Vagina (tissue), 2 donors: ENCODE measurements at places on chromosomes 1 and 21.

- no peak for DNase-seq
Observed at GRCh38 chr1:167488786-167489185, 29.5 kb downstream of the CD247 start.

DNA sequence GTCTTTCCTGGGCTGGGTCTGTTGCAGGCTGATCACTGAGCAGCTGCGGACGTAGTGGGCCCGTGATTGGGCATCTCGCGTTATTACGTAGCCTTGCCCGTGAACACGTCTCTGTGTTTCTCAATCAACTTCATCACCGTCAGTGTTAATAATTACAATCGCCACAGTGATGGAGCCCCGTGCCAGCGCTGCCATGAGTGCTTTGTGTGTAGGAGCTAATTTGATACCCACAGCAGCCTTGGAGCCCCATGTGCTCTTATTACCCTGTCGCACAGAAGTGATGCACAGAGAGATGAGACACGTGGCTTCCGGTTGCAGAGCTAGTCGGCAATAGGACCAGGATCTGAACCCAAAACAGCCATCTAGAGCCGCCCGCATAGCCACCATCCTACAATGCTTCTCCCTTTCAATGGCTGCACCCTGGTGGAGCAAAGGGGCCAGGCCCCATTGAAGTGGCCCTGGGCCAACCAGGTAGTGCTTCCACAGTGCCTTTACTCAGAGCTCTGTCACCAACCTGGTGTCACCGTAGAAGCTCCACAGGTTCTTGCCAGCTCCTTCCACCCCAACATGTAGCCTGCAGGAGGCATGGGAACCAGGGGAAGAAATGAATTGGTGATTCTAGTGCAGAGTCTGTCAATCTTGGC, 398.5 kb upstream of the VAMP3 start:
- DNase-seq: no peak

DNA sequence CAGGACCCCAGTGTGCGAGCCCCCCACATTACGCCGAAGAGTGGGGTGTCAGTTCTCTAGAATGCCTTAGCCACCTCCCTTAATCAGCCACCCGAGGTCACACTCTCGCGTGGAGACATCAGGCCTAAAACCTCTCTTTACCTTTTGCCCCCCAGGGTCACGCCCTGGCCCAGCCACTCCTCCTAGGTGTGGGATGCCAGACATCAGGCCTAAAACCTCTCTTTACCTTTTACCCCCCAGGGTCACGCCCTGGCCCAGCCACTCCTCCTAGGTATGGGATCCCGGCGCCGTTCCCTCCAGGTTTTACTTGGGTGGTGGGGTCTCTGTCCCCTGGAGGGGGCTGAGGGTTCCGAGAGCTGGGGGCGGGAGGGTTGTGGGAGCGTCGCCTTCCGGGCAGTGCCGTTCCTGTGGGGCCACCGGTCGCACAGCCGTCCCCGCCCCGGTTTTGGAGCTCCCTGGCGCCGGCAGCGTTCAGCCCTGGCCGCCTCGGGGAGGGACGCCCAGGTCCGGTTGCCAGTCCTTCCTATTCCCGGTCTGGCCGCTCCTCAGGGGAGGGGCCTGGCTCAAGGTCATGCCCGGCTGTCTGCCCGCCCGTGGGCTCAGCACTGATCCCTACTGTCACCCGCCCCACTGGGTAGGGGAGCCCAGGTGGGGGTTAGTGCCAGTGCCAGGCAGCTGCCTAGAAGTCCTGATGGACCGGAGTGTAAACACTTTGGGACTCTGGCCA, 882 bp downstream of the VPS13D start:
- no peak for DNase-seq

DNA sequence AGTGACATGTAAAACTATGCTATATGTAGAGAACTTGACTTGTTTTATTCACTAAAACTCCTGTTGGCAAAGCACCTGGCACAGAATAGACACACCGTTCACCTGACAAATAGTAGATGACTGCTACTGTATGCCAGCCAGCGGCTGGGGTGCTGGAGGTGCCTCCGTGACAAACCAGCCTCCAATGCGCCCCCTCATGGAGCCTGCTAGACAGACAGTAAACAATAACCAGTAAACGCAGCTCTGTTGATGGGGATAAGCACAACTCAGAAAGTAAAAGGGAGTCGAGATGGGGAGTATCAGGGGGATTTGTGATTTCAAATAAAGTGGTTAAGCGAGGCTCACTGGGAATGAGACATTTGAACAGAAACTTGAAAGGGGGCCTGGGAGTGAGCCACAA, 107.2 kb downstream of the PRDM2 start:
- no peak for DNase-seq

GRCh38 chr1:211603191-211603701, 24.3 kb upstream of the SLC30A1 start:
- no peak for DNase-seq

GRCh38 chr1:51843948-51844347, 34.6 kb downstream of the NRDC start:
- DNase-seq: no peak

DNA sequence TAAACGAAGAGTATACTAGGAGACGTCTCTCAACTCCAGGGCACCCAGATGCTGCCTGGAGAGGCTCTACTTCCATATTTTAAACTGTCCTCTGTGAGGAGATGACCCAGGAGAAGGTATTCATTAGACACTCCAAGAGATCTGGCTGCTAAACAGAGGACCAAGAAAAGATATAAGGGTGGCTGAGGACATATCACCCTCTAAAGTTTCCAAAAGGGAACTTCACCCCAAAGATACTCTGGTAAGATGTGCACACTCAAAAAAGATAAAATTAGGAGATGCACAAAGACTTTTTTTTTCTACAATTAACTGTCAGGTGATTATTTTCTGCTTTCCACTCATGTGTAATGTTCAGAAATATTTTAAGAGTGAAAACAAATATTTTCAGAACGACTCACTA, 1.4 kb downstream of the ZNF670 start:
- no peak for DNase-seq

GRCh38 chr1:202888221-202888530, 773 bp downstream of the RABIF start:
- DNase-seq: no peak

GRCh38 chr1:206633708-206634121, 1.6 kb upstream of the DYRK3 start:
- DNase-seq: peak; percentile 96

DNA sequence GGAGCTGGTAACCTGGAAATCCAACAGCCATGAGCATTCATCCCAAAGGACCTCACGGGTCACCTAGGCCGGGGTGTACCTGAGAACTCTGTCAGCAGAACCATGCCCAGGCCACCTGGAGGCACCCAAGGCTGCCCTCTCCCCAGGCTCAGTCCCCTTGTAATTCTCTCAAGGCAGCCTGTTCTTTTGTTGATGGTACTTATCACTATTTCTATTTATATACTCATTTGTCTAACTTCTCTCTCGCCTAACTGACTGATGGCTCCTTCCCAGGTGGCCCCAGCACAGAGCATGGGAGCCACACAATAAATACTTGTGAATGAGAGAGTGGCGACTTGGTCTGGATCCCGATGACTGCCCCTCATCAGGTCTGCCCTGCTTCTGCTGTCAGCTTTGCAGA, 16.7 kb downstream of the CASP9 start:
- DNase-seq: no peak

GRCh38 chr1:246728311-246728710, 4.1 kb downstream of the SCCPDH start:
- no peak for DNase-seq

DNA sequence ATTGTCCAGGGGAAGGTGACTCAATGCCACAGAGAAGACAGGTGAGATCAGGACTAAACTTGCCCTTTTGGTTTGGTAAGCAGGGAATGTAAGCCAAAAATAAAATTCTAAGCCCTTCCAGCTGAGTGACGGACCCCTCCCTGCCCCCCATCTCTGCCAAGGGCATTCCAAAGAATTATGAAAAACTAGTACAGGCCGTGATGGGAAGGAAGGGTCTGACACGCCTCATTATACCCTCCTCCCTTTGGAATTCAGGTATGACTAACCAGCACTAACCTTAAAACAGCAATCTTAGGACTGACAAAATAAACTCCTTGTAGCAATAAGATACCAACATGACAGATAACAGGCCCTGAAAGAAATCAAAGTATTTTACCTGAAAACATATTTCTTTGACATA, 99.6 kb downstream of the GABPA start:
- no peak for DNase-seq

GRCh38 chr1:167200749-167201148, 19.9 kb upstream of the POU2F1 start:
- no peak for DNase-seq

- DNase-seq: peak; percentile 37
Observed at GRCh38 chr1:224828691-224829090, 100.8 kb upstream of the DNAH14 start.
